Occipital lobe (tissue), 3 donors: ENCODE measurements at places on chromosomes 3 and 15. TPM values are rescaled to one million over a fixed set of nuclear protein-coding genes. Genes with fewer than 3 reads are reported as not detected.

Gene RPLP1
- 40.1 TPM for total RNA-seq

Gene AMT
- 0.62 TPM for total RNA-seq

Gene PARP15
- total RNA-seq = not detected

- DNase-seq = no peak
Measured at GRCh38 chr15:83999396-84000135, 236.0 kb upstream of the GOLGA6L4 start.

DNA sequence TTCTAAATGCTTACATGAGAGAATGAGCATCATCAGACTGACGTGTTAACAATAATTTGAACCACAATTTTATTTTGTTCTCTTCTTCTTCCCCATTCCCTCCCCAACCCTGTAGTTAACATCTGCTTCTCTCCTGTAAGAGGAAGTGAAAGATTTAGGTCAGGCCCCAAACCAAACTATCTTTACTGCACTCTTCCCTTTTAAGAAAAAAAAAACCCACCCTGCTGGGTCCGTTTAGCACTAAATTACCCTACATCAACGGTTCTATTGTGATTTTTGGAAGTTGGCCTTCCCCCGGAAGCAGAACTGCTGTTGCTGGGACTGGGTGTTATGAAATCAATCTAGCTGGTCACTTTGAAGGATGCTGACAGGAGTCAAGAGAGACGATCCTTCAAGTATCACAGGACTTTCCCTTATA lies 49.4 kb downstream of the NFKBIZ start:
- no peak for DNase-seq

DNA sequence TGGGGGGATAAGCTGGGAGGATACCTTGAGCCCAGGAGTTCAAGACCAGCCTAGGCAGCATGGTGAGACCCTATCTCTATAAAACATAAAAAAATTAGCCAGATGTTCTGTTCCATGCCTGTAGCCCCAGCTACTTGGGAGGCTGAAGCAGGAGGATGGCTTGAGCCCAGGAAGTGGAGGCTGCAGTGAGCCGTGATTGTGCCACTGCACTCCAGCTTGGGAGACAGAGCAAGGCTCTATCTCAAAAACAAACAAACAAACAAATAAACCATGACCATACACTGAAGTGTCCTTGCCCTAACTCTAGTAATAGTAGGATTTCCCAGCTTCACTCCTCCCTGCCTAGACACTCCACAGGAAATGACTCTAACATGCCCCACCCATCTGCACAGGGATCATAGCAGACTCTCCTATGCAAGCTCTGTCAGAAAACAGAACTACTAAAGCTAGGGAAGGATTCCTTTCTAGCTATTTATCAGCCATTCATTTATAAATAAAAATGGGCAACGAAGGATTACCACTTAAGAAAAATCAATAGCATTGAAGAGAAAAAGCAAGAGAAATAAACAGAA lies 4.6 kb downstream of the ERICH6 start:
- no peak for DNase-seq

Gene MED12L
- 6.1 TPM for total RNA-seq

DNA sequence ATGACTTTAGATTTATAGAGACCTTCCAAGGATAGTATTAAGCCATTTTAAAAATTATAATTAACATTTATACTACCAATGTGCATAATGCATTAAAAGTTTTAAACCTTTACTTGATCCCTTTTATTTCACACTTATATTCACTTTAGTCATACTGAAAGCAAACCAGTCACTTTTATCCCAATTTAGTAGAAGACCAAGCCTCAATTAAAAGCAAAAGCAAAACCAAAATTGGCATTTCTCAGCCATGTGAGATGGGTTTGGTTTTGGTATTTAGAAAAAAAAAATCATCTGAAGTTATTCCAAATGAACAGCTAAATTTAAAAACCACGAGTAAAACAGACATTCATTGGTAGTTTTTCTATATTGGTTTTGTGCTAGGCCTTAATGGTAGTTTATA lies 249.4 kb downstream of the LPP start:
- no peak for DNase-seq

Gene NLGN1
- 126 TPM for total RNA-seq

Gene KLF15
- 2.8 TPM for total RNA-seq

- DNase-seq = no peak
Measured at GRCh38 chr3:120506828-120507774, 56.3 kb upstream of the FSTL1 start.

GRCh38 chr15:68482246-68482645 lies 50.3 kb upstream of the ITGA11 start:
- DNase-seq = no peak

- no peak for DNase-seq
Measured at GRCh38 chr3:103609472-103609871, 1174.7 kb downstream of the ZPLD1 start.

- no peak for DNase-seq
Measured at GRCh38 chr3:110016235-110016815, 679.0 kb upstream of the DPPA4 start.

Gene SOX14
- not detected for total RNA-seq

Gene DNAJC17
- total RNA-seq = 12.8 TPM

Gene ZMAT3
- 8.6 TPM for total RNA-seq

DNA sequence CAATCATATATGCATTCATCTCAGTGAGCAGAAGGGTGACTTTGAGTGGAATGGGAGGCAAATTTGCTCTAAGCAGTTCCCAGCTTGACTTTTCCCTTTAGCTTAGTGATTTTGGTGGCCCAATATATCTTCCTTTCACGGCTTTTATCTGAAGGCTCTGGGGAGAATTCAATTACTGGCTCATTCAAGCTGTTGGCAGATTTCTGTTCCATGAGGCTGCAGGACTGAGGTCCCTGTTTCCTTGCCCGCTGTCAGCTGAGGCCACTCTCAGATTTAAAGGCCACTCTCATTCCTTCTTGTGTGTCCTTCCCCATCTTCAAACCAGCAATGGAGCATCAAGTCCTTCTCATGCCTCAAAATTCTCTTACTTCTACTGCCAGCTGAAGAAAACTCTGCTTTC lies 170.4 kb upstream of the ATP10A start:
- DNase-seq = no peak

DNA sequence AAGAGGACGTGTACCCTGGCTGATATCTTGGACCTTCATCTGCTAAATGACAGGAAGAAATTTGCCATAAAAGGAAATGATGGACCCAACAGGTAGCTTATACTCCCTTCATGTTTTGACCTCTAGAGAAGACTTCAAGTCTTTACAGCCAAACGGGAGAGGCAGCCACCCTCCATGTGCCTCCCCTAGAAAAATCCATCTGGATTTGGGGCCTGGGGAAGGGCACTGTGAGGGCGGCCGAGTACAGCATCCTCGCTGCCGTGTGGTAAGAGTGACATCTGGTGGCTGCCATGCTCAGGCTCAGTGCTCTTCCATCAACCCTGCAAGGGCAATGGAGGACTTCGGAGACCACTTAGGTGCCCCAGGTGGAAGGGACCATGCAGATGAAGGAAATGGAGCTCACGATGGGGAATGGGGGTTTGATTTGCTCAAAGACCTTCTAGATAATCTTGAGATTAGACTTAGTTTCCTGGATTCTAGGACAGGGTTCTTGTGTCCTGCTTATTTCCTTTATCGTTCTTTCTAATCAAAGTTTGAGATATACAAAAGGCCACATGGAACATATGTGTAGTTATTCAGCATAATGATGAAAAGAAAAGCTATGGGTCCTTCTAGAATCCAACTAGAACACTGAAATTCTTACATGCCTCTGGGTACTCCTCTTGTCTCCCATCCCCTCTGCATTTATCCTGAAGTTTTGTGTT lies 44.4 kb downstream of the AQP9 start:
- DNase-seq = peak; percentile 5

DNA sequence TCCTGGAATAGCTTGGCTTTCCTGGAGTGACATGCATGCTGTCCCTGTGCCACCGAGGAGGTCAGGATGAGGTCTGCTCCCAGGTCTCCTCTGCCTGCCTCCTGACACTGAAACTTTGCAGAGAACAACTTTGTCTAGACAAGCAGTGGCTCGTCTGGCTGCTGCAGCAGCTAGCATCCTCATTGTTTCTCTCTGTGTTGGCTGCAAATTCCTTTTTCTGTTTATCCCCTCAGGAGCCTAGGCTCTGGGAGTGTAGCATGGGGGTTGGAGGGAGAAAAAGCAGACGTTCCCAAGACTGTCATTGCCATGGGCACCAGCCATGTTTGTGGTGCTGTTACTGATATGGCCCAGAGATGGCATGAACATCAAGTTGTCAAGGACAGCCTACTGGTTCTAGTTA lies 208.7 kb upstream of the LRIG1 start:
- DNase-seq = no peak

Gene CPEB1
- 2.8 TPM for total RNA-seq

Gene KNL1
- total RNA-seq = 4.7 TPM

DNA sequence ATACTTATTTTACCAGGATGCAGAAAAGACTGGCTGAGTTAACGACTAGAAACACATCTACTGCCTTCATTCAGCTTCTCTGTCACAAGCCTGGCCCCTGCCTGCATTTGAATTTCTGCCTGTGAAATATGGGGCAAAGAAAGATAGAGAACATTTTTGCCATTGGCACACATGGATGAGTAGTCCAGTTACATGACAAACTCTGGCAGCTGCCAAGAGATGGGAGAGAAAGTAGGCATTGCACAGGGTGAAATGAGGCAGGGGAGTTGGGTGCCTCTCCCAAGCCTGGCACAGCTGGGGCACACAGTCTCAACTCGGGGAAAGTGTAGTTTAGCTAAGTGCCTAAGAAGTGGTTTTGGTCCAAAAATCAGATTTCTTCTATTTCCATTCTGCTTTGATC lies 24.0 kb downstream of the ANXA2 start:
- DNase-seq = no peak

Gene MKRN2OS
- not detected for total RNA-seq

DNA sequence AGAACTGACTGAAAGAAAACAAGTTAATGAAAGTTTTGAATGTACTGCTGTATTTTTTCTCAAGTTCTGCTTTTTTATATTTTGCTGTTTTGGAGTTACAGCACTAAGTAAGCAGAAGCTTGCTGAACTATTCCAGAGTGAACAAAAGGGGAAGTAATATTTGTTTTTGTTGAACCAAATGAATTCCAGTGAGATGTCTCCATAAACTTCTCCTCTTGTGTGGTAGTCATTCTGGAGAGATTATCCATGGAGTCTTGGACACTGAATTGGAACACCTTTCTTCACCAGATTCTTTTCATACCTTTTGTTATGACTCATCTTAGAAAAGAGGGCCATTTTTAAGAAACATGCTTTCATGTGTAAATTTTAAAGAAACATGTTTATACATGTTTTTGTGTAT lies 8.8 kb downstream of the ANKUB1 start:
- DNase-seq = no peak

GRCh38 chr15:56165234-56165633 lies 78.4 kb downstream of the RFX7 start:
- DNase-seq = no peak

Gene PBRM1
- total RNA-seq = 203 TPM

Gene IMPG2
- total RNA-seq = 3.0 TPM

Gene GRM7
- 98.9 TPM for total RNA-seq

Gene C3orf20
- 0.16 TPM for total RNA-seq

Gene PP2D1
- not detected for total RNA-seq

DNA sequence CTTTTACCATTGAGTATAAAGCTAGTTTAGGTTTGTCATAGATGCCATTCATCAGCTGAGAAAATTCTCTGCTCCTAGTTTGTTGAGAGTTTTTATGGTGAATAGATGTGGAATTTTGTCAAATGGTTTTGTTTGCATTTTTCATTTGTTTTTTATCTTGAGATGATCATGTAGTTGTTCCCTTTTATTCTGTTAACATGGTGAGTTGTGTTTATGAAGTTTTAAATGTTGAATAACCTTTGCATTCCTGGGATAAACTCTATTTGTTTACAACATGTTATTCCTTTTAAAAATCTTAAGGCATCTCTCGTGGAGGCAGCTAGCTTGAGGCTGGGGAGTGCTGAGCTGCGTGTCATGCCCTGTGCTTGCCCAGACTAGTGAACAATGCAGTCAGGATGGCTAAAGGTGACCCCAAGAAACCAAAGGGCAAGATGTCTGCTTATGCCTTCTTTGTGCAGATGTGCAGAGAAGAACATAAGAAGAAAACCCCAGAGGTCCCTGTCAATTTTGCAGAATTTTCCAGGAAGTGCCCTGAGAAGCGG lies 48.5 kb downstream of the ANAPC13 start:
- DNase-seq = no peak

Gene KLHL40
- total RNA-seq = not detected

- DNase-seq = no peak
Measured at GRCh38 chr3:178676942-178677790, 140.9 kb downstream of the KCNMB2 start.

- no peak for DNase-seq
Measured at GRCh38 chr3:18134386-18135059, 290.6 kb downstream of the SATB1 start.

Gene GOLGA6L25
- total RNA-seq = not detected

Gene MYO5A
- total RNA-seq = 155 TPM

DNA sequence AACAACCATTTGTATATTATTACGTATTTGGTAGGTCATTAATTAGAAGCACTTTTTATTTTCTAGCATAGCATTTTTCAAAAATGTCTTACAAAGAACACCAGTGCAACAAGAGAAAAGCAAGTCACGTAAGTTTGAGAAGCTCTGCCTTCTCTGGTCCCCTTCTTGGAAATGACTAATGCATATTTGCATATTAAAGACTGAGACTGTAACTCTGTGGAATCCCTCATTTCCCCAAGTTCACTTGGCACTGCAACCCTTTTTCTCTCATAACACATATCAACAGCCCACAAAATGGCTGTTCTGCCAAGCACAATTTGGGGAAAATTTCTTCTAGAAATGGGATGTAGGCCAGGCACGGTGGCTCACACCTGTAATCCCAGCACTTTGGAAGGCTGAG lies 176.3 kb downstream of the ERC2 start:
- no peak for DNase-seq

DNA sequence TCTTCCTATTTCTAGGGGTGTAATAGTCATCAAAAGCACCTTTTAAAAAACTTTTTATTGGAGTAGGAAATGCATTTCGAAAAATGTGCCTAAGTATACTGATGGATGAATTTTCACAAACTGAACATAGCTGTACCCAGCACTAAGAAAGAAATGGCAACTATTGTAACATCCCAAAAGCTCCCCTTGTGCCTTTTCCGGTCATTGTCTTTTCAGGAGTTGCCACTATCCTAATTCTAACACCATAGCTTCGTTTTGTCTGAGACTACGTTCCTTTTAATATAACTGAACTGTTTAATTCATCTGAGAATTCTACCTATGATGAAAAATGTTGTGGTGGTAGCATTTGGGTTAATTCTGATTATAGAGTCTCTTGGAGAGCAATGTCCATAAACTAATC lies 1.9 kb downstream of the TIMMDC1 start:
- DNase-seq = no peak

Gene ISLR
- 8.9 TPM for total RNA-seq

Gene KCNH8
- 13.1 TPM for total RNA-seq

Gene KIF7
- 5.1 TPM for total RNA-seq

DNA sequence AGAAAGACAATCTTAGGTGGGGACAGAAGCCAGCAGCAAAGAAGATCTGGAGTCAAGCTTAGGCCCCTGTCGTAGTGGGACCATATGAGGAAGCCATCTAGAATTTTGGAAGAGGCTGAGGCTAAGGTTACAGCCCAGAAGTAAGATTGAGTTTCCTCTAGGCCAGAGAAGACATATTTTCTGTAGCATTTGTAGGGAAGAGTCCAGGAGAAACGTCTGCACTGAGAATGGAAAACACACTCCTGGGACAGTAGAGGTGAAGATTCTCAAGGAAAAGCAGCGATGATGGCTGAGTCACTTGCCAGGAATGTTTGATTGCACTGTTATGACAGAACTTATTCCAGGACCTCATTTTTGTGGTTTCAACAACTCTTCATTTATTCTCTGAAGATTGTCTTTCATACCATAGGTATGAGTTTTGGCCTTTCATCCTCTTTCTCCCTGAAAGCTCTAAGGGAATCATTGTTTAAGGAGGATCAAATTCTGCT lies 107.2 kb downstream of the GTPBP8 start:
- no peak for DNase-seq

GRCh38 chr15:63870487-63871209 lies 36.9 kb upstream of the HERC1 start:
- DNase-seq = peak; percentile 13

Gene FOXB1
- total RNA-seq = not detected
